ENCODE measurements at places on chromosomes 3 and 15.

GRCh38 chr3:58120075-58120812, 90.5 kb downstream of the DNASE1L3 start:
- peak overlapping the region; percentile 43 for H3K27ac ChIP-seq
- H3K4me1 ChIP-seq: peaks cover 10% of the 10 kb centered on the region
- H3K36me3 ChIP-seq: peaks cover 30% of the 10 kb centered on the region
- H3K4me3 ChIP-seq: no peak overlapping the region
- no peaks in the 10 kb centered on the region for H3K27me3 ChIP-seq
- no peak for DNase-seq

DNA sequence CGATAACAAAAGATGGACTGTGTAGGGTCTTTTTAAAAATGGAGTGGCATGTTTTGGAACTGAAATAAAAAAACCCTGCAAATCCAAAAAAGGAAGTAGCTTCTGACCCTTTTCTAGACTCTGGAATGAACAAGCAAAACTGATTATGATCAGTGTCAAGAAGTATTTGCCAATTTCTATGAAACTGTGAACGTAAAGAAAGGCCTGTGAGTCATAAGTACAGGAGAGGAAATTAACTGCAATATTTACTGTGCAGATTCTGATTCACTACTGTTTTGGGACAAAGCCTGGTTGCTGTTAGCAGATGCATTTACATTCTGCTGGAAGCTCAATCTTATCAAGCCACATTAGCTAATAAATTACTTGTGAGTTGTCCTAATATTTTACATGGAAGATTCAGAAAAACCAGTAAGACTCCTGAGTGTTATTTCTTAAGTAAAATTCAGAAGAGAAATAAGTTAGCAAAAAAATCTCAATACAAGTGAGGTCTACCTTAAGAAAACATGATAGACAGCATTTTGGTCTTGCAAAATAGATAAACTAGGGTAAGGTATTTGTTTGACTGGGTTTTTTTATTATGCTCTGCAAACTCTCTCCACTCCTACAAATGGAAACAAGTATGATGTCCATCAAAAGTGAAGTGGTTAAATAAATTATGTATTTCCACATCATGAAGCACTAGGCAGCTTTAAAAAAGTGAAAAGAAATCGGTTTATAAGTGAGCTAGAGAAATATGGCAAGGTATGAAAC, 90.2 kb upstream of the LMOD3 start:
- H3K27me3 ChIP-seq: no peaks in the 10 kb centered on the region
- no peaks in the 10 kb centered on the region for H3K4me1 ChIP-seq
- H3K36me3 ChIP-seq: no peaks in the 10 kb centered on the region
- no peak overlapping the region for H3K4me3 ChIP-seq

DNA sequence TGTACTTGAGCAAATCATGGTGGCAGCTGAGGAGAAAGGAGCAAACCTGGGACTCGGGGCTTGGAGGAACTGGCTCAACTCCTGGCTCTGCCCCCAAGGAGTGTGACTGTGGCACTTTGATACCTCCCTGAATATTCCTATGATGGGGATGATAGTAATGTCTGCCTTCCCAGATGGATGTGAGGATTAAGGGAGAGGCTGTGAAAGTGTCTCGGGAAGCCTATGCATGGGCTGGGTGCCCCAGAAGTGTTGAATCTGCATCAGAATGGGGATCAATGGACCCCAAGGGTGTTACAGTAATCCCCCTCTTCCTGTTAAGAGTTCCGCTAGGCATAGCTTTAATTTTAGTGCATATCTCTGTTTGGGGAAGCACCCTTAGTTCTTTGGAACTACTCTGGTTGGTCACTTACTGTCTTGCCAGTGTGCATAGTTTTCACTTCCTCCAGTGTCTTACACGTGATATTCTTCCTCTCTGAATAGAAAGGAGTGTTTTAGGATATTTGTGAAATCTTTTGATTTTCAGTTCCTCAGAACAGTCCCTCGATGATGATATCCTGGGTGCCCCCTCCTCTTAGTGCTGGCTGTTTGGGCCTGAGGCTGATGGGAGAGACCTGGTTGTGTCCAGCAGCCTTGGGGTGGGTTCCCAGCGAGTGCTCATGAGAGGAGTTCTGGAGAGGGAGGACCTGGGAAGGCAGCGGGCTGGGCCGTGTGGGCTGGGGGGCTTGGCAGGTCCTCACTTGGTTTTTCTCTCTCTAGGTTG, 97.5 kb downstream of the CHDH start:
- no peaks in the 10 kb centered on the region for H3K36me3 ChIP-seq
- no peaks in the 10 kb centered on the region for H3K27me3 ChIP-seq
- H3K4me1 ChIP-seq: no peaks in the 10 kb centered on the region
- no peak overlapping the region for H3K4me3 ChIP-seq

GRCh38 chr3:169148448-169149348, 514.8 kb downstream of the MECOM start:
- peaks cover 9% of the 10 kb centered on the region for H3K4me1 ChIP-seq
- no peaks in the 10 kb centered on the region for H3K36me3 ChIP-seq
- peak overlapping the region; percentile 88 for H3K27ac ChIP-seq
- H3K27me3 ChIP-seq: peaks cover 60% of the 10 kb centered on the region
- DNase-seq: no peak

DNA sequence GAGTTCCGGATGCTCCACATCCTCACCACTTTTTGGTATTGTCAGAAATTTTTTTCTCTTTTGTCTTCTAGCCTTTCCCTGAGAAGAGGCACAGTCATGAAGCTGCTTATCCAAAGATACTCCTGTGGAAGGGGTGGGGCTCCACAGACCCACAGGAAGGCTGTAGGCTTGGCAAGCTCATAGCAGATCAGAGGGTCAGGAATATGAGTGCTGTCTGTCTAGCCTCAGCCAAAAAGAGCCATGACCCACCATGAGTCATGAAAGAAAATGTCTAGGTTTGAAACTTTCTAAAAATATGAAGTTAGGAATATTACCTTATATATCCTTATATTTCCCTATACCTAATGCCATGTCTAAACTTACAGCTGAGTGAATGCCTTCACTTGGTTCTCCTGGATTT, 118.2 kb upstream of the THBS1 start:
- H3K36me3 ChIP-seq: no peaks in the 10 kb centered on the region
- H3K27me3 ChIP-seq: no peaks in the 10 kb centered on the region
- H3K27ac ChIP-seq: no peak overlapping the region
- H3K4me1 ChIP-seq: no peaks in the 10 kb centered on the region
- no peak overlapping the region for H3K4me3 ChIP-seq
- DNase-seq: no peak

GRCh38 chr3:47412453-47412756, 31.6 kb downstream of the PTPN23 start:
- no peak overlapping the region for H3K27ac ChIP-seq
- no peaks in the 10 kb centered on the region for H3K27me3 ChIP-seq
- peaks cover 3% of the 10 kb centered on the region for H3K36me3 ChIP-seq
- no peak for DNase-seq
- H3K4me3 ChIP-seq: no peak overlapping the region
- H3K4me1 ChIP-seq: no peaks in the 10 kb centered on the region

GRCh38 chr3:67154429-67154828, 156.3 kb downstream of the KBTBD8 start:
- H3K27ac ChIP-seq: no peak overlapping the region
- no peaks in the 10 kb centered on the region for H3K36me3 ChIP-seq
- H3K4me1 ChIP-seq: no peaks in the 10 kb centered on the region
- no peaks in the 10 kb centered on the region for H3K27me3 ChIP-seq
- H3K4me3 ChIP-seq: no peak overlapping the region
- DNase-seq: no peak

GRCh38 chr15:63832620-63833019, 1.1 kb downstream of the HERC1 start:
- H3K27me3 ChIP-seq: no peaks in the 10 kb centered on the region
- H3K4me1 ChIP-seq: peaks cover 20% of the 10 kb centered on the region
- peak overlapping the region; percentile 94 for H3K27ac ChIP-seq
- no peaks in the 10 kb centered on the region for H3K36me3 ChIP-seq
- peak overlapping the region; percentile 58 for H3K4me3 ChIP-seq

DNA sequence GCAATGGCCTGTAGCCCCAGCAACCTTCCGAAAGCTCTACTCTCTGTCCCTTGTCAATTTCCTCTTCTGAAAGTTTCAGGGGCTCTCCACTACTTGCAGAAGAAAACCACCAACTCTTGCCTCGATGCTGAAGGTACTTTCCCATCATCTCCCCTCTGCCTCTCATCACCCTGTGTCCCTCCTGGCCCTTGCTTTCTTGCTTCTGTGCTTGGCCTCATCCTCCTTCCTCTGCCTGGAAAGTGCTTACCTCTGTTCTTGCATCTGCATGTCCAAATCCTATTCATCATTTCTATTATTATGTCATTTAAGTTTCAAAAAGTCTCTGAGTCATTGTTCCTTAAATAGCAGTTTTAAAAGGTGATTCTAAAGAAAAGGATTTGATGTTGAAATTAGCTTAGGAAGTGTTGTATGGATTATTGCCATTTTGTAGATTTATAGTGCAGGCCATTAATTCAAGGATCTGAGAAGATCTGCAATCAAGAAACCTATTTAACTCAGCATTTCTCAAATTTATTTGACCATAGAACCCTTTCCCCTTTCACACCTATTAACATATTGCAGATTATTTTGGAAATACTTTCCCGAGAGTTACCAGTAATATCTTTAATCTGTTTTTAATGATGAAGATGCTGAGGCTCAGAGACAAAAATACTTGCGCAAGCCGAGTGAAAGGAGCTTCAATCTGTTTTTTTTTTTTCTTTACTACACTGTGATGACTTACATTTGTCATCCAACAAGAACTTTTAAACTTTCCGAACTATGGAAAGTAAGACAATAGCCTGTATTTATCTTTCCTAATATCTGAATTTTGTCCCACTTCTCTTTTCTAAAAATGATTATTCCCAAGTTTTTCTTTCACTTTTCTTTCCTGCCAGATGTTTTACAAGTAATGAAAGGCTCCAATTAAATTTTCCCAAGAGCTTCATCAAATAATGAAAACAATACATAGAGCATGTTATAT, 22.3 kb upstream of the CFAP161 start:
- no peak overlapping the region for H3K4me3 ChIP-seq
- DNase-seq: no peak
- H3K27ac ChIP-seq: no peak overlapping the region
- peaks cover 26% of the 10 kb centered on the region for H3K27me3 ChIP-seq

DNA sequence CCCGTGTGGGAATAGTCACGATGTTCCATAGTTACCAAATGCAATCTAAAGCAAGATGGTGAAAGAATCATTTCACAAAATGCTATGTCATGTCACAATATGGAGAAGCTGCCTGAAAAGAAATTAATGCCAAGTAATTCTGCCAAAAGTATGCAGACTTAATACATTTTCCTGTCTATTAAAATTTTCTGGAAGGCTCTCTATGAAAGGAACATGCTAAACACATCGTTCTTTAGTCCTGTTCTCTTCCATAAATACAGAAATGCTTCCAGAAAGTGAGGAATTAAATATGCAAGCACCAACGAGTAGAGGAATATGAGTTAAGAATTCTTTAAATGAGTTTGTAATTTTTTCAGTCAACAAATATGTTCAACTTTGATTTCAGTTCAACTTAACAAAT, 266.8 kb upstream of the CRBN start:
- no peak for DNase-seq
- no peak overlapping the region for H3K27ac ChIP-seq
- H3K4me1 ChIP-seq: no peaks in the 10 kb centered on the region
- no peaks in the 10 kb centered on the region for H3K36me3 ChIP-seq
- no peak overlapping the region for H3K4me3 ChIP-seq

GRCh38 chr3:112121577-112122547, 11.2 kb downstream of the GCSAM start:
- no peak for DNase-seq
- H3K27ac ChIP-seq: no peak overlapping the region
- H3K4me1 ChIP-seq: no peaks in the 10 kb centered on the region
- no peak overlapping the region for H3K4me3 ChIP-seq
- H3K27me3 ChIP-seq: no peaks in the 10 kb centered on the region

GRCh38 chr15:48644467-48644826, 1.1 kb downstream of the FBN1 start:
- H3K4me3 ChIP-seq: peak overlapping the region; percentile 54
- H3K36me3 ChIP-seq: no peaks in the 10 kb centered on the region
- H3K4me1 ChIP-seq: no peaks in the 10 kb centered on the region
